Panc1 (cell line): ENCODE measurements at places on chromosomes 12 and 14. TPM values are rescaled to one million over a fixed set of nuclear protein-coding genes. Genes with fewer than 3 reads are reported as not detected.

GRCh38 chr12:89059721-89060541, 292.4 kb downstream of the DUSP6 start:
- no peak overlapping the region for H3K4me3 ChIP-seq
- H3K27ac ChIP-seq, result no peak overlapping the region

- no peaks in the 10 kb centered on the region for H3K36me3 ChIP-seq
- H3K4me1 ChIP-seq, result no peaks in the 10 kb centered on the region
- no peak overlapping the region for H3K27ac ChIP-seq
- H3K4me3 ChIP-seq, result no peak overlapping the region
Observed at GRCh38 chr14:32648434-32648833, 290.2 kb upstream of the NPAS3 start.

DNA sequence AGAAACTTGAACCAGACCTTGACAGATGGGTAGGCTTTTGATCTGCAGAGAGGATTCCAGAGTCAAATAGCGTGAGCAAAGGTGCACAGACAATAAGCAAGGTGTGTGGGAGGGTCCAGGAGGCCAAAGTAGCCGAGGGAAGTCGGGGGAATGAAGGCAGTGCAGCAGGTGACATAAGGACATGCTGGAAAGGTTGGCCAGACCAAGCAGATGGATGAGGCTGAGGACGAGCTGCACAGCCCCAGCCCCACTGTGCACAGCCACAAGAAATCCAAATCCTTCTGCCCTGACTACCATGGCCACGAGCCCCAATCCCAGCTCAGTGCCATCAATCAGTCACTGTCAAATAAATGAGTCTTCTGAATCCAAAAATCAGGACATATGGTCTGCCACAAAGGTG, 5.4 kb downstream of the TTC7B start:
- no peaks in the 10 kb centered on the region; the same call in 1 of the 2 replicates for H3K36me3 ChIP-seq
- H3K4me1 ChIP-seq, result no peaks in the 10 kb centered on the region; the same call in 1 of the 2 replicates
- H3K27me3 ChIP-seq, result no peaks in the 10 kb centered on the region
- no peak overlapping the region for H3K4me3 ChIP-seq

DNA sequence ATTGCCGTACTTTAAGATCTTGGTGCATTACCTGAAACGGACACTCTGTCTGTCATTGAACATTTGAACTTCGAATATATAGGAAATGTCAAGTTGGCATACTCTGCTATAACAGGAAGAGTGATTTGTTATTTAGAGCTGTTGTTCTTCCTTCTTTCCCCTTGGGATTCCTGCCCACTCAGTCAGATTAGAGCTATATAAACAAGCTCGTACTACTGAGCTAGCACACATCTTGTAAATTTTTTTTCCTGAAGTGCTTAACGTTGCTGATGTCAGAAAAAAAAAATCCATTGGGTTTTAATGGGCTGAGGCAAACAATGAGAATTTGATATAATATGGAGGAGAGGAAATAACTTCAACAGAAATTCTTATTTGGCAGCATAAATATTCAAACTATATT, 26.8 kb downstream of the RGS6 start:
- no peaks in the 10 kb centered on the region for H3K36me3 ChIP-seq
- H3K27me3 ChIP-seq, result no peaks in the 10 kb centered on the region
- no peaks in the 10 kb centered on the region for H3K4me1 ChIP-seq
- no peak overlapping the region for H3K27ac ChIP-seq
- H3K4me3 ChIP-seq, result no peak overlapping the region

- no peaks in the 10 kb centered on the region for H3K4me1 ChIP-seq
- H3K27me3 ChIP-seq, result no peaks in the 10 kb centered on the region
- DNase-seq, result no peak
- no peaks in the 10 kb centered on the region for H3K36me3 ChIP-seq
Observed at GRCh38 chr14:50784683-50785456, 46.1 kb downstream of the NIN start.

Gene ANKRD33
- total RNA-seq, result 0.21 TPM

DNA sequence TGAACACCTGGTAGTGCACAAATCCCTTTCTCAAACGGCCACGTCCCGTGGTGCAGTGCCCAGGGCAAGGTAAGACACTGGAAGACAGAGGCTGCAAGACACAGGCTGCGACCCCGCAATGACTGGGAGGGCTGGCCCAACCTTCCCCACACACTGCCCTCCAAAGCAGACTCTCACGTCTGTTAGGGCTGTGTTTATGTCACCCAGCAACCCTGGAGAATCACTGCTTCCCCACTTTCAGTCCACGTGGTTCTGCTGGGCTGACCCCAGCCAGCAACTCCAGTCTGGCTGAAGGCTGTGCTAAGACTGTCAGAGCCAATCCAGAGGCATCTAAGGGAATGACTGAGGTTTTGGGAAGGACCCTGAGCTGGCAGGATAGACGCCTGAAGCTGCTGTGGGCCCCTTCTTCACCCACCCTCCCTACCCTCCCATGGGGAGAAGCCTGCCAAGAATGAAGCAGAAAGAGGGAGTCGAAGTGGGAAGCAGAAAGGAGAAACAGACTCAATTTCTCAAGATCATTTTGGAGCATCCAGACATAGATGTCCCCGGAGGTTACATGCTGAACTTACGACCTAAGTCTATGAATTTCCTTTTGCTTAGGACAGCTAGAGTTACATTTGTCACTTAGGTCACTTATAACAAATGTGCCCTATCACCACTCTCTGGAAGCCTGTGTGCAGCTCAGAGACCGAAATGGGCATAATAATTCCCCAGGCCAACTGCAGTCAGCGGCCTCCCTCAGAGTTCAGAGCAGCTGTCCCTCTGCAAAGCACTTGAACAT, 11.7 kb downstream of the KDM2B start:
- H3K4me1 ChIP-seq, result no peaks in the 10 kb centered on the region
- no peak overlapping the region for H3K4me3 ChIP-seq

Gene REM2
- 0.18 TPM for total RNA-seq

- H3K27ac ChIP-seq, result no peak overlapping the region
- peaks cover 46% of the 10 kb centered on the region for H3K27me3 ChIP-seq
- no peaks in the 10 kb centered on the region for H3K36me3 ChIP-seq
- H3K4me1 ChIP-seq, result no peaks in the 10 kb centered on the region
- DNase-seq, result no peak
- no peak overlapping the region for H3K4me3 ChIP-seq
Observed at GRCh38 chr12:107115119-107115518, 21.8 kb upstream of the CRY1 start.

DNA sequence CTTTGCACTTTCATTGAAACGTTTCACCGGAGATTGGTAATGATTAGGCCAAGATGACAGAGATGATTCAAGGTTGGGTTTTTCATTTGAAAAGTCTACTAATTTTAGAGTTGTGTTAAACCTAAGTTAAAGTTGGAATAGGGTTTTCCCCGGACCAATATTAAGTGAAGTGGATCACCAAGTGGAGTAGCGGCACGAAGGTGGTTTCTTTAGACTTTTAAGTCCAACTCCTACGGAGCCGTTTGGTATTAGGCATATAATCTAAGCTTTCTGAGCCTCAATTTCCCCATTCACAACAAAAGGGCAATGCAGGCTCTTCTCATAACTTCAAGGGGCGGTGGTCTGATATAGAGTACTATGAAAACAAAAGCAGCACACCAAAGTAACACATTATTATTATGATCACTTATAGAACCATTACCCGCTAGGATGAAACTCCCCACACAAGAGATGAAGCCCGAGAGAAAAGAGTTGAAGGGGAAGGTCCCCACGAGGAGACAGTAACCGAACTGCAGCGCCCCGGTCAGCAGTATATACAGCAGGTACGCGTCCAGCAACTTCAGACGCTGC, 413 bp downstream of the DAD1 start:
- H3K27ac ChIP-seq, result peak overlapping the region; percentile 96
- H3K36me3 ChIP-seq, result no peaks in the 10 kb centered on the region; the same call in 1 of the 2 replicates
- H3K4me3 ChIP-seq, result peak overlapping the region; percentile 91
- peaks cover 4% of the 10 kb centered on the region for H3K4me1 ChIP-seq

- DNase-seq, result no peak
- H3K27ac ChIP-seq, result no peak overlapping the region
- no peaks in the 10 kb centered on the region for H3K36me3 ChIP-seq
- no peaks in the 10 kb centered on the region; the same call in 1 of the 2 replicates for H3K27me3 ChIP-seq
Observed at GRCh38 chr12:94795520-94795919, 145.2 kb upstream of the TMCC3 start.

Gene HCAR3
- not detected for total RNA-seq

- no peak overlapping the region for H3K4me3 ChIP-seq
- H3K4me1 ChIP-seq, result no peaks in the 10 kb centered on the region; the same call in none of the 2 replicates
- H3K36me3 ChIP-seq, result no peaks in the 10 kb centered on the region; the same call in 1 of the 2 replicates
- no peaks in the 10 kb centered on the region for H3K27me3 ChIP-seq
Observed at GRCh38 chr14:92750994-92751400, 2.6 kb upstream of the LGMN start.

- H3K27ac ChIP-seq, result no peak overlapping the region
- no peak for DNase-seq
- no peaks in the 10 kb centered on the region for H3K36me3 ChIP-seq
- H3K4me3 ChIP-seq, result no peak overlapping the region
- H3K4me1 ChIP-seq, result no peaks in the 10 kb centered on the region
Observed at GRCh38 chr12:81957631-81958030, 198.5 kb upstream of the PPFIA2 start.

DNA sequence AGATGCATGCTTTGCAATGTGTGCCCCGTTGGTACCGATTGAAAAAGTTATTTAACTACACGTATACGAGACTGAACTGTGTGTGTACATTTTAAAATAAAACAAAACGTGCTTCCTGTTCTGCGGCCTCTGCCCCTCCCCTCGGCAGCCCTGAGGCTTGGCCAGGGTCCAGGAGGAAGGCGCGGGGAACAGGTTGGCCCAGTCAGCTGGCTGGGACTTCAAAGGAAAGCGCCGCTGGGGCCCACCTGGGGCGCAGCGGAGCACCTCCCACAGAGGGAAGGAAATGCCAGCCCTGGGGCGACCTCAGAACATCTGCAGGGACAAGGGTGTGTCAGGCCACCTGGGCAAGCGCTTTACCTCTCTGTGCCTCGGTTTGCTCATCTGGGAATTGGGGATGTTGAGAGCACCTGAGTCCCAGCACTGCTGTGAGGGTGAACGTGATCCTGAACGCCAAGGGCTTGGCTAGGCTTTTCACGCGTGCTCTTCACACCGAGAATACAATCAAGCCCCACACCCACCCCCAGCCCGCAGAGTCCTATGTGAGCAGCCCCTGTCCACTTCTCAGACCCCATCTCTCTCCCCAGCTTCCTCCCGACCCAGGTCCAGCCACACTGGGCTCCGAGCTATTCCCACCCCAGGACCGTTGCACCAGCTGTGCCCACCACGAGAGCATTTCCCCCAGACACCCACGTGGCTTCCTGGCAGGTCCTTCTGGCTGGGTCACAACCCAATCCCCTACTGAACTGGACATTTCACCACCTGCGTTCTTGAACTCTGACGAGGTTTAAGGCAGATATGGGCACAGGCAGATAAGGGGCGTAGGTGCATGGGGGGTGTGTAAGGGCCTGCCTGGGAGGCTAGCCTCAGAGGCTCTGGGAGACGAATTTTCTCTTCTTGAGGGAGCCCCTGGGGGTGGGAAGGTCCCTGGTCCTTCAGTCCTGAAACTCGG, 41.9 kb upstream of the NCOR2 start:
- DNase-seq, result no peak
- H3K27me3 ChIP-seq, result no peaks in the 10 kb centered on the region
- H3K4me3 ChIP-seq, result no peak overlapping the region
- H3K36me3 ChIP-seq, result no peaks in the 10 kb centered on the region
- peaks cover 16% of the 10 kb centered on the region for H3K4me1 ChIP-seq

Gene TMCC3
- total RNA-seq, result 0.92 TPM

Gene GALNT9
- total RNA-seq, result 0.33 TPM

Gene THTPA
- 13.3 TPM for total RNA-seq

Gene GLT8D2
- total RNA-seq, result 0.54 TPM

Gene RNASE7
- total RNA-seq, result not detected

DNA sequence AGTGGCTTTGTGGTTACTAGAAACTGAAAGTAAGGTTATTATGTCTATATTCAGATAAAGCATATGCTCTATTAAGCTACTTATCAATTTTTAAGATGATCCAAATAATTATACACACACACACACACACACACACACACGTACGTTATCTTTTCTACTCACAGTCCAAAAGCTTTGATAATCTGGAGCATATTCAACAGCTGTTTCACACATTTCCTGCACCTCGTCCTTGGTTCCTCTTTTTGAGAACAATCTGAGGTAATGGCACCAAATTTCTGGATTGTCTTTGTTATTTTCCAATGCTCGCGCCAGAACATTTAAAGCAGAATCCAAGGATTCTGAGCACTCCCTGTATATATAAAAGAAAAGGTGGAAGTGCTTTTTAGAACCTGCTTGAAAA, 37.5 kb downstream of the ZFC3H1 start:
- DNase-seq, result no peak
- no peaks in the 10 kb centered on the region for H3K27me3 ChIP-seq
- H3K4me3 ChIP-seq, result no peak overlapping the region
- H3K4me1 ChIP-seq, result no peaks in the 10 kb centered on the region
- no peak overlapping the region for H3K27ac ChIP-seq
- peaks cover 73% of the 10 kb centered on the region for H3K36me3 ChIP-seq

GRCh38 chr12:6333029-6333428, 8.8 kb downstream of the TNFRSF1A start:
- peaks cover 9% of the 10 kb centered on the region for H3K36me3 ChIP-seq
- no peaks in the 10 kb centered on the region for H3K27me3 ChIP-seq
- H3K4me3 ChIP-seq, result no peak overlapping the region

- no peaks in the 10 kb centered on the region for H3K27me3 ChIP-seq
- no peaks in the 10 kb centered on the region; the same call in 1 of the 2 replicates for H3K4me1 ChIP-seq
- H3K36me3 ChIP-seq, result no peaks in the 10 kb centered on the region
- no peak overlapping the region for H3K27ac ChIP-seq
- DNase-seq, result no peak
- H3K4me3 ChIP-seq, result no peak overlapping the region
Observed at GRCh38 chr14:55114720-55115119, 14.3 kb upstream of the LGALS3 start.

- H3K4me3 ChIP-seq, result no peak overlapping the region
- peak; percentile 18 for DNase-seq
- no peak overlapping the region for H3K27ac ChIP-seq
Observed at GRCh38 chr12:16385782-16386646, 38.6 kb downstream of the MGST1 start.

- no peak overlapping the region for H3K27ac ChIP-seq
- no peaks in the 10 kb centered on the region for H3K36me3 ChIP-seq
- peaks cover 9% of the 10 kb centered on the region for H3K4me1 ChIP-seq
- no peaks in the 10 kb centered on the region for H3K27me3 ChIP-seq
- no peak overlapping the region for H3K4me3 ChIP-seq
- no peak for DNase-seq
Observed at GRCh38 chr12:131908092-131909080, 14.0 kb downstream of the ULK1 start.

Gene C12orf60
- 0.54 TPM for total RNA-seq

DNA sequence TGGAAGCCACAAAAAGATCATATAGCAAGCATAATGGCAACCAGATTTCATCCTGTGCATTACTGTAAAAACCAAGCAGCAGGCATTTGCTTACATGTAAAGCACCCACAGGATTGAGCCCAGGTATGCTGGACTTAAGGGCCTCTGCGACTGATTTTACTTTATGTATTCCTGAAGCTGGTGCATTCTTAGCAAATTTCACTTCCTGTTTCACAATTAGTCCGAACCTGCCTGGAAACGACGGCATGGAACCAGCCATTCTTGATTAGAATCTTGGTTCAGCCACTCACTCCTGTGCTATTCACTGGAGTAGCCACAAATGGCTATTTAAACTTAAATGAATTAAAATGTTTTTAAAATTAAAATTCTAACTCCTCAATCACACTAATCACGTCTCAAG, 239.2 kb downstream of the NUAK1 start:
- no peak overlapping the region for H3K4me3 ChIP-seq
- H3K27me3 ChIP-seq, result no peaks in the 10 kb centered on the region
- no peak for DNase-seq
- H3K36me3 ChIP-seq, result no peaks in the 10 kb centered on the region
- no peak overlapping the region; the same call in 1 of the 2 replicates for H3K27ac ChIP-seq
- H3K4me1 ChIP-seq, result no peaks in the 10 kb centered on the region
